ENCODE measurements at places on chromosomes 1 and 21.

DNA sequence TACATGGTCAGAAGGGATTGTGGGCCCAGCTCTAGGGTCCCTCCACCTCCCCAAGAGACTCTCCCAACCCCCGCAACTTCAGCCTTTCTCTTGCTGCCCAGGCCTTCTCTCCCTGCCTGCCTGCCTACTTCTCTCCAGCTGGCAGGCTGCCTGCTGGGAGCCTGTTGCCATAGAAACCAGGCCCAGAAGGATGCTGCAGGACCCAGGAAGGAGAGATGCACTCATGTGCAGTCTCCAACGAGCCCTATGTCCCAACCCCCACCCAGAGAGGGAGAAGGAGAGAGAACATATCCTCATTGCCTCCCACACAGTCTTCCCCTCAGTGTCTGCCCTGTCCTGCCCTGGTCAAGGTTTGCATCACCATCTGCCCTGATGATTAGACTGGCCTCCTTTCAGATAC lies 10.8 kb upstream of the SMIM12 start:
- no peak for DNase-seq

GRCh38 chr1:205645519-205645918 lies 13.7 kb upstream of the ELK4 start:
- DNase-seq = no peak

DNA sequence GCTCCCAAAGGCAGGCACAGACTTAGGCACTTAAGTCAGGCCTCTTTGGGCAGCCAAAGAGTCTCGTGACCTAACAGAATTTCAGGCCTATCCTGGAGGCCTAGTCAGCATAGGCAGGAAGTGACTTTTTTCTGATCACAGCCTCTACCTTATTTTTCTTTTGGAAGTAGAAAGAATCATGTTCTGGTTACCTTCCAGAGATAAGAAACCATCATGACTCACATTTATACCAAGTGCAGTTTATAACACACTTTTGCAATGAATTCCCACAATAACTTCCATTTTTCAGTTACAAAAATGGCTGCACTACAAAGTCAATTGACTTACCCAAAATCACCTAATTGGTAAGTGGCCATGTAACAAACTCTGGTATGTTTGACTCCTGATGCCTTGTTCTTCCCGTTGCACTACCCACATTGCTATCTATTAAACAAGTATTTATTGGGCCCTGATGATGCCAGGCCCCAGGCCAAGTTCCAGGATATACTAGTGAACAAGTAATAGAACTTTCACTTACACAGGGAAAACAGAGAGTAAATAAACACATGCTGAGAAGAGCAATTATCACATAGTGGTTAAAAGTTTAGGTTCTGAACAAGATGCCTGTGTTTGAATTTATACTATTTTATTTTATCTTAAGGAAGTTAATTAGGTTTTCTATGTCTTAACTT lies 74.3 kb downstream of the SH3GLB1 start:
- no peak for DNase-seq

DNA sequence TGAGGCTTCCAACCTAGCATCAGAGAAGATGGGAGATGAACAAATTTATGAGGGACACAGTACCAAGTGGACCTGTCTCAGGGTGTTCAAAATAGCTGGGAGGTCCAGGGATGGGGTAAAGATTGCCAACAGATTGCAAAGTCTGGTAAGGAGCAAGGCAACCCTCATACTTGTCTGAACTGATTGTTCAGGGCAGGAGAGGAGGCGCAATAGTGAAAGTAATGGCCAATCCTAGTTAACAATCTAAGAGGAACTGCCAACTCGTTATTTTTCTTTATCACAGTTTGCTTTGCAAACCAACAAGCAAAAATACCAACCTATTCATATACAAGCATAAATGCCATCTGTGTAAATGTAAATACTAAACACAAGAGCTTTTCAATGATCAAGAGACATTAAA lies 78.4 kb upstream of the S1PR1 start:
- no peak for DNase-seq

DNA sequence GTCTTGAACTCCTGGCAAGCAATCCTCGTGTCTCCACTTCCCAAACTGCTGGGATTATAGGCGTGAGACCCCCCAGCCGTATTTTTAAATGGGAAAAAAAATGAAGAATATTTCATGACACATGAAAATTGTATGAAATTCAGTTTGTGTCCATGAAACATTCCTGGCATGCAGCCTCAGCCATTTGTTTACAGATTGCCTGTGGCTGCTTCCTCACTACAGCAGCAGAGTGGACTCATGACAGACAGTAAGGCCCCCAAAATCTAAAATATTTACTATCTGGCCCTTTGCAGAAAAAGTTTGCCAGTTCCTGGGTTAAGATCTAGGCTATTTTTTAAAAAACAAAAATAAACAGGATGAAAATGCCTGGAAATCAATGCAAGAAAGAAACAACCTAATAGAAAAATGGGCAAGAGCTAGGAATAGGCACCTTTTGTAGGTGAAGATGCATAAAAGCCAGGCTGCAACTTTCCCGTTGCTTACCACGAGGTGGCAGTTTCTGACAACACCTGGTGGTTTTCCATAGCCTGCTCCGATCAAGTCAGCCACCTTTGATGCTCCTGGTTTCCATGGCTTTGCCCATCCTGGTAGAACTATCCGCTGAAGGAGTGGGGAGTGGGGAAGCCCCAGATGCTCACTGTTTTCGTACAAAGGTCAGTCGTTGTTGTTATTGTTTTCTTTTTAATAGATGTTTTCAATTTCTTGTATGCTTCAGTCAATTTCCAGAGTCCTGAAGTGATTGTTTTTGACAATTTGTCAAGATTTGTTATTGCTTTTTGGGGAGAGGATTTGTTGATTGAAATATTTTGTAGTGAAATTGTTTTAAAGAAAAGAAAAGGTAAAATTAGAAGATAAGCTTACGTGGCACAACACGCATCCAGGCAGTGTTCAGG lies 24.3 kb downstream of the UBE2Q1 start:
- DNase-seq = no peak

GRCh38 chr1:224459966-224460365 lies 25.4 kb upstream of the WDR26 start:
- DNase-seq = no peak

- no peak for DNase-seq
Measured at GRCh38 chr1:30635391-30635975, 87.9 kb downstream of the MATN1 start.

DNA sequence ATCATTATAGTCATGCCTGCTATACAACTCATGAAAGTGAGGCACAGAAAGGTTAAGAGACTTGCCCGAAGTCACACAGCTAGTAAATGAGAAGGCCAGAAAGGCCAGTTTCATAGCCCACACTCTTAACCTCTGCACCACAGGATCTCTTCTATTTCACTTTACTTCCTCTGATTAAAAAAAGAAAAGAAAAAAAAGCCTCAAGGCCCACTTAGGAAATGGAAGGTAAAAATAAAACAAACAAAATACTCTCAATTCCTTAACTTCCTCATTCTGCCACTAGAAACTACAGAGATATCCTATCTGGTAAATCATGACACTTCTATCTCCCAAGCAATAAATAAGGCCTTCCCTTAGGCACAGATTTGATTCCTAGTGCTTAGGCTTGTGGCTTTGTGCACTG lies 7.6 kb upstream of the ENAH start:
- no peak for DNase-seq

GRCh38 chr21:39085843-39086405 lies 97.3 kb downstream of the PSMG1 start:
- DNase-seq = no peak

GRCh38 chr1:169999761-170000160 lies 74.7 kb downstream of the KIFAP3 start:
- no peak for DNase-seq

GRCh38 chr1:17895401-17895800 lies 140.3 kb downstream of the ACTL8 start:
- no peak for DNase-seq

- no peak for DNase-seq
Measured at GRCh38 chr1:165734906-165735305, 33.8 kb downstream of the TMCO1 start.

DNA sequence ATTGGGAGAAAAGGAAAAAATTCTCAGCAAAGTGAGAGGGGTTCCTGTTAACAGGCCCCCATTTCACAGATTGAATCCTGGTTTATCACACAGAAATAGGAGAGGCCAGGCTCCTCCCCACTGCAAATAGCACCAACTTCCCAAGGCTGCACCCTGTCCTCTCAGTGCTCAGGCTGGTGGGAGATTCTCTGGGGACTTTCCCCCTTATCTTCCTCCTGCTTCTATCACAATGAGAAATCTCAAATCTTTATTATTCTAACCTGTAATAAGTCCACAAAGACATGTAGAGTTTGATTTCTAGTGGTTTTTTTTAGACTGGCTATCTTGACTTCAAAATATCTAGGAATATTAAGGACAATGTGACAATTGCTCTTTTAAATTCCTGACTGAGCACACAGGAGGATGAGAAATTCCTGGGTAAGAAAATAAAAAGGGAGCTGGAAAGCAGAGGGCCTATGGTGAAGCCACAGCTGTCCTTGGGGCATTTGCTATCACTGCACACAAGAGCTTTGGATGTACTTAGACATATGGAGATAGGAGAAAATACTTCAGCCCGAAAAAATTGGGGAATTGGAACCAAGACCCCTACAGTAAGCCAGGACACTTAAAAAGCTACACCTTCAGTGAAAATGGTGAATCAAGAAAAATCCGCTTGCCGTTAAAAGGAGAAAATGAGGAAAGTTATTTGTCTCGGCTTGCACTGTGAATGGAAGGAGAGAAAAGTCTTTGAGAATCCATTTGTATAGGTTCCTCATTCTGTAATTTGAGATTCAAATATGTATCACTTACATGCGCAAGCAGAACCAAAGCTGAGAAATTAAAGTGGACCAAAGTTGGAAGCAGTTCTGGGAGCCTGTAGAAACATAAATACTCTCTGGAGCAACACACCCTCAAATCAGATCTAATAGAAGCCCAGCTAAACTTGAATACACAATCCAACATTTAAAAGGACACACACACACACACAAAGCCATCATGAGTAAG lies 65.9 kb upstream of the C1orf105 start:
- no peak for DNase-seq

- DNase-seq = no peak
Measured at GRCh38 chr1:24652382-24652781, 9.3 kb downstream of the SRRM1 start.

DNA sequence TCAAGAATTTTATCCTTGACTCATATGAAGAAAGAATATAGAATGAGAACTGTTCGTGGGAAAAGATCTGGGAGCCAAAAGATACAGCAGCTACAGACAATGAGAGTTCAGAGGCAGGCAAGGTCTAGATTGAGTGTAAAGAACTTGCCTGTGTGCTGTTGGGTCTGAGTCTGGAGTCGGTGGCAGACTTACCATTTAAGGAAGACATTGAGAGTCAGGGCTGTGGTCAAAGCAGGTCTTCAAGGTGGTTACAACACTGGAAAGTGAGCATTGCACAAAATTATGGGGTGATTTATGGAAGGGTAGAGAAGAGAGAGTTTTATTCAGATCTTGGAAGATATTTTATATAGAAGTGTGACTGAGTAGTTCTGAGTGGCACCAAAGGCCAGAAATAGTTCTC lies 80.6 kb downstream of the TBX19 start:
- DNase-seq = no peak

- no peak for DNase-seq
Measured at GRCh38 chr1:33685256-33685655, 178.6 kb upstream of the HMGB4 start.

GRCh38 chr1:108345776-108346531 lies 102.1 kb upstream of the NBPF4 start:
- no peak for DNase-seq

- DNase-seq = no peak
Measured at GRCh38 chr1:97114842-97115241, 393.3 kb downstream of the PTBP2 start.

DNA sequence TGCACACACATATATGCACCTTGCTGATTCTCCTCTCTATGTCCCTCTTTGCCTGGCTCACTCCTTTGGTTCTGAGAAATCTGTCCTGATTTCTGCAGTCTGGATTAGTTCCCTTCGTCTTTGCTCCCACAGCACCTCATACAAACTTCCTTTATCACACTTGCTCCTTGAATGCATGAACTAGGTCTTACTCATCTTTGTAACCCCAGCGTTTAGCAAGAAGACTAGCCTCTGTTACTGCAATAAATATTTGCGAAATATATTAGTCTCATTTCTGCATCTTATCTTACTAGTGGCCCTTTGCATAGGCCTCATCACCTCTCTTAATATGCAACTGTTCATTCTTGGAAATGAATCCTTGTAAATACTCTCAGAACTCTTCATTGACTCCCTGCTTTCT lies 11.4 kb downstream of the SMYD2 start:
- no peak for DNase-seq

DNA sequence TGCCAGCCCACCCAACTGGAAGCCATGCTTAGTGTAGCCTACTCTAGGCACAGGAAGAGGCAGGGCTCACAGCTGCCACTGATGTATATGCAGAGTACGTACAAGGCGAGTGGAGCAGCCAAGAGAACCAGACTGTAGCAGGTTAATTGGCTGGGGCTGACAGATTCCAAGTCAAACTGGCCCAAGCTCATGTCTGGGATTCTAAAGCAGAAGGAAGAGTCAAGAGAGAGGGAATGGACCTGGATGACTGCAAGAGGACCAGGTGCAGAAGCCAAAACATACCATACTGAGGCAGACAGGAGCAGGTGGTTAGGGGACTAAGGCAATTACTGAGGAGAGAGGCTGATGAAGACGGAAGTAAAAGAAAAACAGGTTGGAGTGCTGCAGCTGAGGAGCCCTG lies 51.3 kb upstream of the LRRN2 start:
- DNase-seq = no peak

DNA sequence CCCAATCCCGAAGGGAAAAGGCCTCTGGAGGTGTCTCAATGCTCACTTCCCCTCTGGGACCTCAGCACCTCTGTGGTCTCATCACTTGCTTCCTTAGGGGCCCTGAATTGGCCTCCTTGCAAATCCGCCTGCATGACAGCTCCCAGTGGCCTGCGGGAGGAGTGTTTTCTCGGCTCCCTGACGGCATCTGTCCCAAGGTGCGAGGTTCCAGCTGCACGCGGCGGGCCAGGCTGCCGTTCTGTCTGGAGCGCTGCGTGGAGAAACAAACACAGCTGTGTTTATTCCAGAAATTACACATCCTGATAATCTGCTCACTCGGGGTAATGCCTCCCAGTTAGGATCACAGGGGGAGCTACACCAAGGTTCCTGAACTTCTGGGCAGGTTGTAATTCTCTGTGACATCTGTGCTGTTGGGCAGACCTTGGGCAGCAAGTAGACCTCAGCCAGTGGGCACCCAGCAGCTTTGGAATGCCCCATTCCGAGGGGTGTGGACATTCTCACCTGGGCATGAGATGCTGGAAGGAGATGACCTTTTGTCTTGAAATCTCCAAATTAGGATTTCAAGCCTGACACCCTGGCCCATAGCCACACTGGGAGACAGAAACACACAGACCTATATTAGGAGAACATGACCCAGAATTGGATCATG lies 18.2 kb downstream of the EPHB2 start:
- DNase-seq = no peak

Data from SW 1271 (cell line).